ENCODE measurements at places on chromosomes 7 and 10. TPM values are rescaled to one million over a fixed set of nuclear protein-coding genes. Genes with fewer than 3 reads are reported as not detected.

Gene SLC13A4
- polyA plus RNA-seq: not detected

Gene FZD1
- polyA plus RNA-seq: 16.8 TPM

Gene INMT
- 4.9 TPM for polyA plus RNA-seq

Gene LRGUK
- 0.39 TPM for polyA plus RNA-seq

Gene FAM3C
- 105 TPM for polyA plus RNA-seq

Gene MAGI2
- polyA plus RNA-seq: 7.7 TPM

Gene BTBD16
- not detected for polyA plus RNA-seq

Gene CACUL1
- polyA plus RNA-seq: 26.4 TPM

Gene AKR1E2
- polyA plus RNA-seq: 5.3 TPM

Gene HHEX
- polyA plus RNA-seq: 6.2 TPM

Gene OR2A1
- polyA plus RNA-seq: 0.80 TPM

Gene TUBAL3
- polyA plus RNA-seq: not detected

Gene VSTM4
- 51.3 TPM for polyA plus RNA-seq

Gene ZNF438
- polyA plus RNA-seq: 15.5 TPM

Gene PANK1
- polyA plus RNA-seq: 16.3 TPM

Gene PPP1R9A
- polyA plus RNA-seq: 30.7 TPM

Gene ZNF273
- 5.9 TPM for polyA plus RNA-seq

Gene AFAP1L2
- polyA plus RNA-seq: 43.1 TPM

Gene IFRD1
- polyA plus RNA-seq: 28.5 TPM

Gene ADO
- 13.1 TPM for polyA plus RNA-seq

Gene MRPS33
- polyA plus RNA-seq: 75.8 TPM

Gene PGAM2
- polyA plus RNA-seq: 73.0 TPM

Gene PON1
- 0.56 TPM for polyA plus RNA-seq

Gene MAP3K8
- 2.8 TPM for polyA plus RNA-seq

Gene ODAD2
- polyA plus RNA-seq: 0.84 TPM

Gene SEMA4G
- polyA plus RNA-seq: 6.3 TPM

Gene HKDC1
- not detected for polyA plus RNA-seq

Gene CALML5
- not detected for polyA plus RNA-seq

Gene PRLHR
- not detected for polyA plus RNA-seq

Gene NOD1
- 19.8 TPM for polyA plus RNA-seq

Gene MKI67
- 25.2 TPM for polyA plus RNA-seq

Gene CYP3A5
- 1.9 TPM for polyA plus RNA-seq

Gene CPA2
- 0.48 TPM for polyA plus RNA-seq

Data from muscle of arm (tissue), 14 donors.